ENCODE measurements at places on chromosomes 4 and X. TPM values are rescaled to one million over a fixed set of nuclear protein-coding genes. Genes with fewer than 3 reads are reported as not detected.

GAGE12E gene
- total RNA-seq = not detected

UGT2B15 gene
- total RNA-seq = not detected

SMARCA1 gene
- total RNA-seq = not detected

GUCY2F gene
- not detected for total RNA-seq

PWWP3B gene
- total RNA-seq = not detected

DUX4 gene
- not detected for total RNA-seq

MTMR8 gene
- total RNA-seq = 5.4 TPM

GLRA2 gene
- not detected for total RNA-seq

HERC6 gene
- total RNA-seq = 10.4 TPM

TENM3 gene
- not detected for total RNA-seq

PSMD10 gene
- total RNA-seq = 30.1 TPM

EGF gene
- not detected for total RNA-seq

IRF2 gene
- total RNA-seq = 78.5 TPM

MAOA gene
- total RNA-seq = not detected

CT45A5 gene
- total RNA-seq = not detected

ADGRG2 gene
- not detected for total RNA-seq

SMIM31 gene
- total RNA-seq = not detected

GABRG1 gene
- not detected for total RNA-seq

SSX3 gene
- not detected for total RNA-seq

JAKMIP1 gene
- total RNA-seq = 4.9 TPM

STATH gene
- total RNA-seq = not detected

SAGE1 gene
- total RNA-seq = not detected

PCDH18 gene
- 0.10 TPM for total RNA-seq

AKAP14 gene
- total RNA-seq = not detected

TDO2 gene
- not detected for total RNA-seq

BMPR1B gene
- not detected for total RNA-seq
